Hindlimb muscle (tissue), 1 donor: ENCODE measurements at places on chromosomes 3 and 15.

DNA sequence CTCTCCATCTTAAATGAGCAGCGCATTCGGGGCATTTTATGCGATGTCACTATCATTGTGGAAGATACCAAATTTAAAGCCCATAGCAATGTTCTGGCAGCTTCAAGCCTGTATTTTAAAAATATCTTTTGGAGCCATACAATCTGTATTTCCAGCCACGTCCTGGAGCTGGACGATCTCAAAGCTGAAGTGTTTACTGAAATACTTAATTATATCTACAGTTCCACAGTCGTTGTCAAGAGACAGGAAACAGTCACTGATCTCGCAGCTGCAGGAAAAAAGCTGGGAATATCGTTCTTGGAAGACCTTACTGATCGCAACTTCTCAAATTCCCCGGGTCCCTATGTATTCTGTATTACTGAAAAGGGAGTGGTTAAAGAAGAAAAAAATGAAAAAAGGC, 44.4 kb upstream of the RASA2 start:
- DNase-seq = peak; percentile 43

GRCh38 chr3:185737740-185738680, 86.8 kb downstream of the IGF2BP2 start:
- no peak for DNase-seq

- DNase-seq = no peak
Measured at GRCh38 chr15:100684591-100684990, 82.2 kb downstream of the ASB7 start.

DNA sequence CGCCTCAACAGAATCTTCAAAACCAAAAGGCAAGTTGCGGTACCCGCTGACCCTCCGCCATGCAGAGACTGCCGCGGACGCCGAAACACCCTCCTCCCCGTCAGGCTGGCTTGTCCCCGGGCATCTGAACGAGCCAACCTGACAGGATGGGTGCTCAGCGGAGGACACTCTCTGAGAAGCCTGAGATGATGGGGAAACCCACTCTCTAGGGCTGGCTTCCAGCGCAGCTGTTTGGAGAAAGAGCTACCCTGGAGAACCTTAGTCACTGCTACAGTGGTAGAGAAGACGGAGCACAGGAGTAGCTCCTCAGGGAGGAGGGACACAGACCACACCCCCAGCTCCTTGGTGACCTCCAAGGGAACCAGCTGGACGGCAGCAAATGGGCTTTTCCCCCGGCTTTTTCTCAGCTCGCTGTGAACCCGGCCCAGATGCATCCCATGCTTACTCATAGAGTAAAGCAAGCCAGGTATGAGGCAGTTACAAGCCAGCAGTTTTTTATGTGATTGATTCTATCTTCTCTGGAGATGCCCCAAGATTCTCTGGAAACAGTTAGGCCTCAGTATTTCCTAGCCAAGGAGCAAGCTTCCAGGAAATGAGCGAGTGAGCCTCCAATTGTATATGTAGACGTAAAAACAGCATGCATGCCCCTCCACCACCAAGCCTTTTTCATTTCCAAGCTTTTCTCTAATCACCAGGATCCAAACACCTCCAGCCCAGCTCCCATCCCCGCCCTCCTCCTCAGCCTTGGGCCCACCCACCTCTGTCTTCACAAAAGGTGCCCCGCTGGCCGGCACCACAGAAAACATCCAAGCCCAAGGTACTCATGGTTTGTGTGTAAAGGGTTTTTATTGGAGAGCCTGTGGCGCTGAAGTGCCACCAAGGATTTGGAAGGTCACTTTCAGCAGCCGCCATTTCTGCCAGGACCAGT, 38.7 kb downstream of the FAM174B start:
- DNase-seq = peak; percentile 82

DNA sequence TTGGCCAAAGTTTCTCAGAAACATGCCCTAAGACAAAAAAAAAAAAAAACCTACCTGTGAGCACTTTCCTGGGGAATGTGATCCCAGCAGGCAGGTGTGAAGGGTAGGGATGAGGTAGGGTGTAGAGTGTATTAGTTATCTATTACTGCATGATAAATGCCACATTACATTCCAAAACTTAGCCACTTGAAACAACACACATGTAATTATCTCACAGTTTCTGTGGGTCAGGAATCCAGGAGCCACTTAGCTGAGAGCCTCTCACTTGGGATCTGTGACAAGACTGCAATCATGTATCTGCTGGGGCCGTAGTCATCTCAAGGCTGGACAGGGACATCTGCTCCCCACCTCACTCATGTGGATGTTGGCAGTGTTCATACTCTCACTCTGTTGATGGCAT, 18.9 kb upstream of the FBN1 start:
- DNase-seq = no peak
